Suprapubic skin (tissue), 4 donors: ENCODE measurements at places on chromosomes 6 and 20. TPM values are rescaled to one million over a fixed set of nuclear protein-coding genes. Genes with fewer than 3 reads are reported as not detected.

The SERAC1 gene
- total RNA-seq = 7.8 TPM

The EDN1 gene
- total RNA-seq = 21.7 TPM

GRCh38 chr6:144469144-144469575, 184.0 kb downstream of the UTRN start:
- H3K4me1 ChIP-seq = no peaks in the 10 kb centered on the region
- no peak for DNase-seq
- H3K36me3 ChIP-seq = peaks cover 29% of the 10 kb centered on the region
- no peak overlapping the region for H3K27ac ChIP-seq
- H3K27me3 ChIP-seq = no peaks in the 10 kb centered on the region

The DEFB125 gene
- total RNA-seq = not detected

DNA sequence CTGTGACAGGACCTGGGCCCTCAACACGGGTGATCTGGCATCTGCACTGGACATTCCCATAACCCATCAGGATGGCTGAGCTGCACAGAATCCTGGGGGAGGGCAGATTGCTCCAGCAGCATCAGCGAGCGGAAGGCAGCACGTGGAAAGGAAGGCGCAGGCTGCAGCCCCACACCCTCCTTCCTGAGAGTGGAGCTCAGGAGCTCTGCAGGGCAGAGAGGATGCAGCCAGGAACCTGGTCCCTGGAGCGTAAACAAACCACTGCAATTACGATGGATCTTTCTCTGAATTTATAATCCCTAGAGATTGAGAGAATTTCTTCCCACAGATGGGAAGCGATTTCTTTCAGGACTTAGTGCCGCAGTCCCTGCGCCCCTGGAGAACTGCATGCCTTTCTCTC, 39.7 kb upstream of the EMILIN3 start:
- no peak overlapping the region for H3K4me3 ChIP-seq
- peaks cover 22% of the 10 kb centered on the region for H3K4me1 ChIP-seq
- H3K27ac ChIP-seq = no peak overlapping the region
- H3K27me3 ChIP-seq = no peaks in the 10 kb centered on the region
- peaks cover 75% of the 10 kb centered on the region for H3K36me3 ChIP-seq
- no peak for DNase-seq

GRCh38 chr6:10556589-10556988, 35.4 kb downstream of the GCNT2 start:
- peak overlapping the region; percentile 49 for H3K4me3 ChIP-seq
- peak overlapping the region; percentile 65 for H3K27ac ChIP-seq
- H3K36me3 ChIP-seq = no peaks in the 10 kb centered on the region
- no peaks in the 10 kb centered on the region for H3K27me3 ChIP-seq
- DNase-seq = no peak

- DNase-seq = no peak
- peaks cover 15% of the 10 kb centered on the region for H3K27me3 ChIP-seq
- no peaks in the 10 kb centered on the region for H3K4me1 ChIP-seq
- H3K27ac ChIP-seq = no peak overlapping the region
- no peak overlapping the region for H3K4me3 ChIP-seq
These were observed 95.0 kb downstream of the TOX2 start for GRCh38 chr20:44009679-44009992.

DNA sequence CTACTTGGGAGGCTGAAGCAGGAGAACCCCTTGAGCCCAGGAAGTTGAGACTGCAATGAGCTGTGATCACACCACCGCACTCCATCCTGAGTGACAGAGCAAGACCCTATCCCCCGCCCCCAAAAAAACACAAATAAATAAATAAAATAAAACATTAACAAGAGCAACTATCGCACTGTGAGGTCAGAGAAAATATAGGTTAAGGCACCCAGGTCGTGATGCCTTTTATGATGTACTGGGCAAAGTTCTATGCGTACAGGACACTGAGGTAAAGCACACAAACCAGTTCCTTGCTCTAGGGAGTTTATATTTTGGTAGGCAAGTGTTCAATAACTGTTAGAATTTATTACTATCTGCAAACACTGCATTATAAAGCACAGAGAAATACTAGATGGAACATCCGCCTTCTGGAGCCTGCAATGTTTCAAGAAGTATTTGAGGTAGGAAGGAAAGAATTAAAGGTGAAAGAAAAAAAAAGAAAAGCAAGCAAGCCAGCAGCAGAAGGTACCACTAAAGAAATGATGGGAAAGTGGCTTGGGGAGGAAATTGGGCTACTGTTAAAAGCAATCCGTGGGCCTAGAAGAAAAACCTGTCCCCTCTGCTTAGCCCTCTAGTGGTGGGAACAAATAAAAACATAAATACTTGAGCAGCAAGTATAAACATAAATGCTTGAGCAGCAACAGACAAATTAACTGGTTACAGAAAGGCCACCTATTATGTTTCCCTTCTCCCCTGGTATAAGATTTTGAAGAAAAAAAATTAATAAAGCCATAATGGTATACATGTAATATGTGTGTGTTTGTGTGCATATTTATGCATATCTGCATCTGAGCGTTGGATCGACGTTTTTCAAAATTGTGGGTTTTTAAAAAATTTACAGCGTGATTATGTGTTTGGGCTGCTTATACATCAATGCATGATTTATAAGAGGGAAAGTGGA, 128.0 kb downstream of the PHACTR1 start:
- no peaks in the 10 kb centered on the region for H3K4me1 ChIP-seq
- H3K27me3 ChIP-seq = peaks cover 11% of the 10 kb centered on the region
- no peak overlapping the region for H3K27ac ChIP-seq
- no peaks in the 10 kb centered on the region for H3K36me3 ChIP-seq
- no peak overlapping the region for H3K4me3 ChIP-seq

- DNase-seq = no peak
- no peaks in the 10 kb centered on the region for H3K27me3 ChIP-seq
- no peak overlapping the region for H3K4me3 ChIP-seq
- peaks cover 5% of the 10 kb centered on the region for H3K4me1 ChIP-seq
These were observed 279.0 kb upstream of the ID4 start for GRCh38 chr6:19558201-19558600.

The SIGLEC1 gene
- total RNA-seq = 1.5 TPM

DNA sequence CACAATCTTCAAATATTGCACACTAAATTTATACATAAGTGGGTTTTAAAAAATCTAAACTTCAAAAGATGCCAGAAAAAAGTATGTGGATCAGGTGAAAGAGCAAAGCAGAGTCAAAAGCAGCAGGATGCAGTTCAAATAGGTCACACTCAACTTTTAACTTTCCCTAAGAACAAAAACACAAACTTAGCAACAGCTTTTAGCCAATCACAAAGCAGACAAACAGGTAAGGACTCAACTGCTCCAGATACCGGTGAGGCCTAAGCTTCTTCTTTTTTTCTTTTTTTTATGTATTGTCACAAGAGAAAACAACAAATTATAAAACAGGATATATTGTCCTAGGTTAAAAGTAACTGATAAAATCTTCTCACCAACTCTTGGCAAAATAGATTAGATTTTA, 74.7 kb downstream of the SESN1 start:
- H3K36me3 ChIP-seq = no peaks in the 10 kb centered on the region
- DNase-seq = no peak
- no peak overlapping the region for H3K4me3 ChIP-seq
- peaks cover 15% of the 10 kb centered on the region for H3K4me1 ChIP-seq

GRCh38 chr6:109653264-109653663, 37.7 kb downstream of the AK9 start:
- H3K36me3 ChIP-seq = peaks cover 2% of the 10 kb centered on the region
- no peak for DNase-seq
- no peak overlapping the region for H3K27ac ChIP-seq
- no peaks in the 10 kb centered on the region for H3K4me1 ChIP-seq
- no peak overlapping the region for H3K4me3 ChIP-seq
- no peaks in the 10 kb centered on the region for H3K27me3 ChIP-seq

The ENPP4 gene
- 5.1 TPM for total RNA-seq

DNA sequence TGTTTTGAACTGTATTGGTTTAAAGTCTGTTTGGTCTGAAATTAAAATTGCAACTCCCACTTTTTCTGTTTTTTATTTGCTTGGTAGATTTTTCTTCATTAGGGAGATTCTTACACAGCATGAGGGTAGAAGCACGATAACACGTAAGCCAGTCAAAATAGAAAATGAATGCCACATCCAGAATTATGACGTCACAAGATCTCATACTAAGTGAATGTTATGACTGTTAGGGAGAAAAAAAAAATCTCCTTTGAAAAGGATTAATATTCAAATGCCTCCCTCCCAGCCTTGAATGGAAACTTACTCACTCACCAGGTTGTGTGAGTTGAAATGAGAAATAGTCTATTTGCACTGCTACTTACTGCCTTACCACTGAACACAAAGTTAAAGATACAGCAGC, 670.8 kb downstream of the TFAP2A start:
- no peak overlapping the region for H3K4me3 ChIP-seq
- H3K27me3 ChIP-seq = no peaks in the 10 kb centered on the region
- H3K27ac ChIP-seq = no peak overlapping the region
- DNase-seq = no peak
- no peaks in the 10 kb centered on the region for H3K4me1 ChIP-seq
- H3K36me3 ChIP-seq = no peaks in the 10 kb centered on the region

DNA sequence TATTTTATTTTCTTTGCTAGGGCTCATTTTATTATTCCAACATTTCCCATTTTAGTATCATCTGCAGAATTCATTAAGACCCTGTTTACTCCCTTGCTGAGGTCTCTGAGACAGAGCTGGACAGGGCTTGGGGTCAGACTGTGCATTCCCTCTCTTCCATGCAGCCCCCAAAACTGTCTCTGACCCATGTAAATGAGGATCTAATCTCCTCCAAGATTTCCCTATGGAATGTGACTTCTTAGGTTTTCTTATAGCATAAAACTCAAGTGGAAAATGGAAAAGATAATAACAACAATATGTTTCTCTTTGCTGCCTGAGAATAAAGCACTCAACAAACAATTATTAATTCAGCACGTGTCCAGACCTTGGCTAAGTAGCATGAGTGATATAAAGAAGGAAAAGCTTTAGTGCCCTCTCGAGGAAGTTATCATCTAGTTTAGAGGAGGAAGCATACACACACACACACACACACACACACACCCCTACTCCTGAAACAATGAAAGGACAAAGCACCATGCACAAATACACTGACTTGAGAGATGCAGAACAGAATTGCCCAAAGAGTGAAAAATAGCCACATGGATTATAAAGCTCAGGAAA, 815.5 kb downstream of the BCKDHB start:
- no peak for DNase-seq
- no peaks in the 10 kb centered on the region for H3K36me3 ChIP-seq
- no peaks in the 10 kb centered on the region for H3K27me3 ChIP-seq
- no peaks in the 10 kb centered on the region for H3K4me1 ChIP-seq
- H3K4me3 ChIP-seq = no peak overlapping the region
- no peak overlapping the region for H3K27ac ChIP-seq

DNA sequence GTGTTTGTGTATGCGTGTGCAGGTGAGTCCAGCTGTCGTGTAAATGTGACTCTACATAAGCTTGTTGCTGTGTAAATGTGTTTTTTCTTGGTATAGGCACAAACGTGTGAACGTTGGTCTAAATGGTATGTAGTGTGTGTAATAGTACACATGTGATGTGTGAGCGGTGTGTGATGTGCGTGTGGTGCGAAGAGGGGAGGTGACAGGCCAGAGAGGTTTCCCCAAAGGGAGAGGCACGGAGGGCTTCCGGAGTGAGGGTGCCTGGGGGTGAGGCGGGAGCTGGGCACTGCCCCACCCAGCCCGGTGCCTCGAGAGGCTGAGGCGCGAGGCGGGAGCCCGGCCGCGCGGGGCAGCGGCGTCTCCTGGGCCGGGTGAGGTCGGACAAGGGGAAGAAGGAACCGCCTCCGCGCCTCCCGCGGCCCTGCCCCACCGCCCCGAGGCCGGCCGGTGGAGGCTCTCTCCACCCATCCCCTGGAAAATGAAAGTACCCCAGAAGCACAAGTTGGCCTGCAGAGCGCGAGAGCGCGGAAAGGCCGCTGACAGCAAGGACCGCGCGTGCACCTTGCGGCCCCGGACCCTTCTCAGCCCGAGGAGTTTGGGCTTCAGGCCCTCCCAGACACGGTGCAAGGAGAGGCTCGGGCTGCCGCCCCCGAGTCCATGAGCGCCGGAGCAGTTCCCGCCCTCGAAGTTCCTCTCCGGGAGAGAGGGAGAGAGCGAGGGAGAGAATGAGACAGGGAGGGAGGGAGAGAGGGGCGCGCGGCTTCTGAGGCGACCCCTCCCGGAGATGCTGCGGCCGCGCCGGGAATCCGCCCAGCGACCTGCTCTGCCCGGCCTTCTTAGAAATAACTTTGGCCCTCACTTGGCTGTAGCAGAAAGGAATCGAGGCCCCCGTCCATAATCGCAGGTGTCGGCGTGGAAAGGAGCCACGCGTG, 43.2 kb upstream of the OSTM1 start:
- H3K4me1 ChIP-seq = peaks cover 62% of the 10 kb centered on the region
- peaks cover 90% of the 10 kb centered on the region for H3K27me3 ChIP-seq

GRCh38 chr6:141388666-141389065, 744.1 kb upstream of the GJE1 start:
- H3K4me1 ChIP-seq = no peaks in the 10 kb centered on the region
- H3K27me3 ChIP-seq = no peaks in the 10 kb centered on the region
- H3K4me3 ChIP-seq = no peak overlapping the region
- no peaks in the 10 kb centered on the region for H3K36me3 ChIP-seq
- DNase-seq = no peak

- no peak for DNase-seq
- H3K36me3 ChIP-seq = no peaks in the 10 kb centered on the region
- no peaks in the 10 kb centered on the region for H3K4me1 ChIP-seq
These were observed 71.7 kb downstream of the GRM4 start for GRCh38 chr6:34074064-34074742.

The UNC5CL gene
- 1.8 TPM for total RNA-seq
